ENCODE measurements at places on chromosomes 5 and 9.

DNA sequence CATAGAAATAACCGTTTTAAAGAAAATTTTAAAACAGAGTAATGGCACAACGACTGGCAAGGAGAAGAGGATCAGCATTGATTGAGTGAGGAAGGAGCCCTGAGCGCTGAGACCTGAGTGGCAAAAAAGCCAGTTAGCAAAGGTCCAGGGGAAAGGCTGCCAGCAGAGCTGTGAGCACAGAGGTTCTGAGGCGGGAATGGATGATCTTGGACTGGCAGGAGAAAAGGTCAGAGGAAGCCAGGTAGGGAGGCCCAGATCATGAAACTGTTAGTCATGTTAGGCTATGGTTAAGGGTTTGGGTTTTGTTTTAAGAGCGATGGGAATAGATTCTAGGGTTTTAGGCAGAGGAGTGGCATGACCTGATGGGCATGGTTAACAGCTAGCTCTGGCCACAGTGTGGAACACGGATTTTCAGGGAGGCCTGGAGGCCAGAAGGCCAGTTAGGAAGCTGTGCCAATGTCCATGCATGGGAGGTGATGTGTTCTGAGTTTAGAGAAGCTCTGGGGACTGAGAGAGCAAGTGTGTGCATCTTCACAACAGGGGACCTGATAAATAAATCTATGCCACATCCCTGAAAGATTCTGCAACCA, 57.7 kb upstream of the GALNT10 start:
- DNase-seq, result no peak

GRCh38 chr5:108529381-108529780, 147.5 kb upstream of the FBXL17 start:
- DNase-seq, result no peak

DNA sequence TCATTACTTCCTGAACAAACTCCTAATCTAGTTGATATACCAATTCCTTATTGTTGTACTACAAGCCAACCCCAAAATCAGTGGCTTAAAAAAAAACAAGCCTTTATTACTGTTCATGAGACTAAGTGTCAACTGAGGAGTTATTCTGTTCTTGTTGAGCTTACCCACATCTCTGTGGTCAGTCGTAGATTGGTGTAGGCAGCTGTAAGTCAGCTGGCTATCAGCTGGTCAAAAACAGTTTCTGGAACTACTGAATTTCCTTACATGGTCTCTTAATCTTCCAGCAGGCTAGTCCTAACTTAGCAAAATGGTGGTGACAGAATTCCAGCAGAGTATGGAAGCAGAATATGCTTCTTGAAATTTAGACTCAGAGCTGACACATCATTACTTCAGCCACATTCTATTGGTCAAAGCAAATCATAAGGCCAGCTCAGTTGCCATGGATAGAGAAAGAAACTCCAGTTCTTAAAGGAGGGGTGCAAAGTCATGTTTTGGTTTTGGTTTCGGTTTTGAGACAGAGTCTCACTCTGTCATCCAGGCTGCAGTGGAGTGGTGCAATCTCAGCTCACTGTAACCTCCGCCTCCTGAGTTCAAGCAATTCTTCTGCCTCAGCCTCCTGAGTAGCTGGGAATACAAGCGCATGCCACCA, 386.1 kb upstream of the MPDZ start:
- no peak for DNase-seq

DNA sequence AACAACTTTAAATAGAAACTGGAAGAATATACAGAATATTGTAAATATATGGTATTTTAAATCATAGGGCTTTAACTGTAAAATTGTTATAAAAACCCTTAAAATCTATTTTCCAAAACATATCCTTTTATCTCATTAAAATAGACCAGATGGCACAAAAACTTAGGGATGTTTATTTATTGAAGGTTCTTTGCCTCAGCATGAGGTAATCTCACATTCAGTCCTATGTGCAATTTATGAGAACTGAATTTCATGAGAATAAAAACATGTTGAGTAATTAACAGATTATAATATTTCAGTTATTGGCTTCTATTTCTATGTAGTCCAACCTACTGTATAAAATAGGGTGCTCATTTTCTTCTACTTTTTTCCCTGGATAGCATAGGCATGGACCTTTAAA, 329.2 kb upstream of the PRR16 start:
- no peak for DNase-seq

DNA sequence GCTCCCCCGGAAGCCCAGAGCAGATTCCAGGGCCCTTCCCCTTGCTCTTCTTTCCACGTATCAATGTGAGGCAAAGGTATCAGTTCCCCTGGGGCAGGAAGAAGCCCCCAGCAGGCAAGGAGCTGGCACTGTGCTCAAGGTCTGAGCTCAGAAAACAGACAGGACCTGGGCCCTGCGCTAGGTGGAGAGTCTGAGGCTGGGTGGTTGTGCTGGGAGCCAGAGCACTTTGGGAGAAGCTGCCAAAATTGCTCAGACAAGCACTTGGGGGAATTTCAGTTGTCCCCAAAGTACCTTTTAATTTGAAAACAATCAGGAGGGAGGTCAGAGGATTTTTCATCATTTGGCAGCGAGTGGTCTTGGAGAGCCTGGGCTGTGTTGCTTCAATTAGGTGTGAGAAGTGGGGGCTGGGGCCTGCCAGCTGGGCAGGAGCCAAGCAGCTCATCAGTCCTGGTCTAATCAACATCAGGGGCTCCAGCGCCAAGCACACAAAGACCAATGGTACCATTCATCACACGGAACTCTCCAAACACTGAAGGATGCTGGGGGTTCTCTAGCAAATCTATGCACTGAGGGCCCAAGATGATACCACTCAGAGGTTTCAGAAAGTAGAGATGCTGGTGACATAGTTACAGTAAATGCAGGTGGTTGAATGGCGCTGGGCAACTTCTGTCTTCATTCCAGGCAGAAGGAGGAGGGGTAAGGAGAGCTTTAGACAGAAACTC, 176.5 kb downstream of the SNX18 start:
- DNase-seq, result no peak

GRCh38 chr5:146825033-146825432, 53.5 kb downstream of the PPP2R2B start:
- no peak for DNase-seq

GRCh38 chr5:96113170-96113939, 151.7 kb upstream of the ELL2 start:
- DNase-seq, result no peak

GRCh38 chr5:136206361-136206760, 13.4 kb upstream of the SMIM32 start:
- DNase-seq, result no peak

GRCh38 chr5:126561908-126562307, 33.1 kb downstream of the ALDH7A1 start:
- no peak for DNase-seq

DNA sequence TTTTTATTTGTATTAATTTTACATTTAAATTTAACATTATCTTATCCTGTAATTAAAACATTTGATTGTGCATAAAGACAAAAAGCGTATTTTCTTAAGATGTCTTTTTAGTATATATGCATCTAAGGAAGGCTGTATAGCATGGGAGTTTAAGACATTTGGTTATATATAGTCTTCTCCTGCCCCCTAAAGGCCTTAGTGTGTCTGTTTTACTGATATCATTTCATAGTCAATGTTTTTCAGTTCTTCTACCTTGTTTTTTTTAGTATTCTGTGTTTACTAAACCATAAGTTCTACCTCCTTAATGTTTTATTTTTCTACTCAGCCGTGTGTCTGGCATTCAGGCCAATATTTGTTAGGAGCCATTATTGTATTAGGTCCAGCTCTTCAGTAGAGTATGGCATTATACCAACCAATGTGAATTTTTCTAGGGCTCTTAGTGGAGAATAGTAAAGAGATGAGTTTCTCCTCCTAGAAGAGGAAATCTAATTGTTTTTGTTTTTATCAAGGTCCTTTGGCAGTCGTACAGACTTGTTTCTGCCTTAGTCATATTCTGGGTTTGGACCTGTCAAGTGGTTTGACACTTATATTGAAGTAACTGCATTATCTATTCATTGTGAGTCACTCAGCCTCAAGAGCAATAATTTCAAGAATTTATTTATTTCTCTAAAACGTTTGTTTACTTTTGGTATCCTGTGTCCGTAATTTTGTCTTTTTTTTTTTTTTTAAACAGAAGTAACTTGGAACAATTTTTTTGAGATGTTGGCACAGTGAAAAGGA, 74.8 kb downstream of the SLF1 start:
- no peak for DNase-seq

DNA sequence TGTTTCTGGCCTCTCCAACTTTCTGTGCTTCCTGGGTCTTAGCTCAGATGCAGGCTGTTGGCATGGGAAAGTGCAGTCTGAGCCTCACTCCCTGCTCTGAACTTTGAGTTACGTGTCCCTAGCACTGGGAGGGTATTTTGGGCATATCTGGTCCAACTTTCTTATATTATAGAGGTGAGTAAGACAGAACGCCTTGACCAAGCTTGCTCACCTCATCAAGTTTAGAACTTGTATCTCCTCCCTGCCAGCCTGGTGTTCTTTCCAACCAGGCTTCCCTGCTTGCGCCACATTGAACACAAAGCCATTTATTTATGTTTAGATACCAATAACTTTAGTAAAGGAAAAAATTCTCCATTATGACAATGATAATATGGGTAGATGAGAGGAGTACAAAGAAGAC, 33.2 kb downstream of the TNC start:
- DNase-seq, result no peak

DNA sequence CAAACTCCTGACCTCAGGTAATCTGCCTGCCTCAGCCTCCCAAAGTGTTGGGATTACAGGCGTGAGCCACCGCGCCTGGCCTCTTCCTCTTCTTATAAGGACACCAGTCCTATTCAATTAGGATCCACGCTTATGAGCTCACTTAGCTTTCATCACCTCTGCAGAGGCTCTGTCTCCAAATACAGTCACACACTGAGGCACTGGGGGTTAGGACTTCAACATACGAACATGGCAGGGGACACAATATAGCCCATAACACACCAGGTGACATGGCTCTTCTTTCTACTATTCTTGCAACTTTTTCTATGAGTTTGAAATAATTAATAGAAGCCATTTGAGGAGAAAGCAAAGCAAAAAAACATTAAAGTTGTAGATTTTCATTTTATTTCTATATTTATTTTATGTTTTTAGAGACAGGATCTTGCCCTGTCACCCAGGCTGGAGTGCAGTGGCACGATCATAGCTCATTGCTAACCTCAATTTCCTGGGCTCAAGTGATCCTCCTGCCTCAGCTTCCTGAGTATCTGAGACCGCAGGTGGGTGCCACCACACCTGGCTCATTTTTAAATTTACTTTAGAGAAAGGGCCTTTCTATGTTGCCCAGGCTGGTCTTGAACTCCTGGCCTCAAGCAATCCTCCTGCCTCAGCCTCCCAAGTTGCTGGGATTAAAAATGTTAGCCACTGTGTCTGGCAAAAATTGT, 6.0 kb upstream of the PRRT1B start:
- no peak for DNase-seq

DNA sequence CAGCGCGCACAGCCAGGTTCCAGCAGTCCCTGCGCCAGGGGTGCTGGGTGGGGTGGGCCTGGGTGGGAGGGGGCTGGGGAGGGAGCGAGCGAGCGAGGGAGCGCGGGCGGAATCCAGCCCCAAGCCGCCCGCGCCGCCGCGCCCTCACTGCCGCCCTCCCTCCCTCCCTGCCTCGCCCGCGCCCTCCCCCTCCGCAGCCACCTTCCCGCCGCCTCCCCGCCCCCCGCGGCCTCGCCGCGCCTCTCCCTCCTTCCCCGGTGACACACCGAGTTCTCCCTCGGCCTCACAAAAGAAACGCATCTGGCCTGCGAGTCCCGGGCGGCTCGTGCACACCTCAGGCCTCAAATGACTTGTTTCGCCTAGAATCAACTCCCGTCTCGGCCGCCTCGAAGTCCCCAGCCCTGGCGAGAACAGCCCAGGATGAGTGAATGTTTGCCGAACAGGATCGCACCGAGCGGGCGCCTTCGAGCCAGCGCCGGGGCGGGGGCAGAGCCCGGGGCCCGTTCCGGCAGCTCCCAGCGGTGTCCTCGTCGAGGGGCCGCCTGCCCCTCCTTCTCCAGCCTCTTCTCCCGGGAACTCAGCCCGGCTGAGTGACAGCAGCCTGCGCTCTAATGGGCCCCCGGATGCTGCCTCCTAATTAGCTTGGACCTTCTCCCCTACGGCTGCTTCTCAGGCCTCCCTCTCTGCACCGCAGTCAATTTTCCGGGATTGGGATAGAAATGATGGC, 371 bp upstream of the PITX1 start:
- no peak for DNase-seq

DNA sequence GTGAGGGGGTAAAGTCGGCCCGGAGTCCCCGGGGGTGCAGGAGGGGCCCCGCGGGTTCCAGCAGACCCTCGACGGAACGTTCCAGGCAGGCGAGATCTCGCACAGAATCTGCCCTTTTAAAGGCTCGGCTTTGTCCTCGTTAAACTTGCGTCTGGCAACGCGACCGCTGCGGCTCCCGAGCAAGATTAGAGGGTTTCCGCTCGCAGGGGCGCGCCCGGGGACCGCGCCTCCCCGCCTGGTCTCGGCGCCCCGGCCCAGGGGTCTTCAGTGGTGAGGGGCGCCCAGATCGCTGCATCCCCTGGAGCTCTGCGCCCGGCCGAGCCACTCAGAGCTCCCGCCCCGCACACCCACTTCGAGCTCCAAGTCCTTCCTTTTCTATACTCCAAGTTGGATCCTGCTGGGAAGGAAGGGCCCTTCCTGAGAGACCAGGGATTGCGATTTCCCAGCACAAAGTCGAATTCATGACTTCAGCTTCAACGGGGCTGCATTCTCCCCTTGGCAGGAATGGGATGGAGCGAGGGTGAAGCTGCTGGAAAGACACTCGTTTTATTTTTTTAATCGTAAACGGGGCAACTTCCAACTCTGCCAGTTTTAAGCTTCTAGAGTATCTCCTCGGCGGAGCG, 11.3 kb downstream of the PROP1 start:
- DNase-seq, result no peak

- DNase-seq, result no peak
Measured at GRCh38 chr9:126522612-126523356, 90.9 kb upstream of the LMX1B start.

- DNase-seq, result no peak
Measured at GRCh38 chr9:19481971-19482404, 73.2 kb downstream of the ACER2 start.

DNA sequence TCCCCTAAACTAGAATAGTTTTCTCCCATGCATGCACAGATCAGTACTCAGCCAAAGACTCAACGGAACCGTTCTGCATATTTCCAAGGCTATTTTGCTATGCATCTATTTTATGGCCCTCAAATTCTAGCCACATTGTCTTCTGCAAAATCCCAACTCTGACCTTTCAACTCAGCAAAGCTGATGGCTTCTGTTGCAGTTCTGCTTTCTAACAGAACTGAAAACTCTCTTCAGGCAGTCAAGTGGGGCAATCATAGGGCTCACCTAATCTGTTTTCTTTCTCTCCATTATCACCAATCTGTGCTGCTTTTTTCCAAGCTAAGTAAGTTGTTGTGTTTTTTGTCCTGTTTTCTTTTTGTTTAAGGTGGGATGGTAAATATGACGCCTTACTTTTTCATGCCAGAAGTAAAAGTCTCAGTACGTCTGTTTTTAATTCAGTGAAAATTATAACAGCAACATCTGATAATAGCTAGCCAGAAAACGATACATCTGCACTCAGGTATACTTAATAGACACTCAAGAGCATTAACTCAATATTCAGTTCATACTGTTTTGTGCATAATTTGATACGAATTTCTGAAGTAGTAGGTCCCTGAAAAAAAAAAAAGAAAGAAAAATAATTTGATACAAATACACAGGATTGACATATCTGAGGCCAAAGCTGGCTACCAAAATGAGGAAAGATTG, 454.3 kb downstream of the TLE1 start:
- DNase-seq, result no peak
